Cardiac fibroblast (primary cell): ENCODE measurements at places on chromosomes 5 and 9.
A peak's percentile ranks its signal among the peaks of the same experiment; 100 is the strongest.

DNA sequence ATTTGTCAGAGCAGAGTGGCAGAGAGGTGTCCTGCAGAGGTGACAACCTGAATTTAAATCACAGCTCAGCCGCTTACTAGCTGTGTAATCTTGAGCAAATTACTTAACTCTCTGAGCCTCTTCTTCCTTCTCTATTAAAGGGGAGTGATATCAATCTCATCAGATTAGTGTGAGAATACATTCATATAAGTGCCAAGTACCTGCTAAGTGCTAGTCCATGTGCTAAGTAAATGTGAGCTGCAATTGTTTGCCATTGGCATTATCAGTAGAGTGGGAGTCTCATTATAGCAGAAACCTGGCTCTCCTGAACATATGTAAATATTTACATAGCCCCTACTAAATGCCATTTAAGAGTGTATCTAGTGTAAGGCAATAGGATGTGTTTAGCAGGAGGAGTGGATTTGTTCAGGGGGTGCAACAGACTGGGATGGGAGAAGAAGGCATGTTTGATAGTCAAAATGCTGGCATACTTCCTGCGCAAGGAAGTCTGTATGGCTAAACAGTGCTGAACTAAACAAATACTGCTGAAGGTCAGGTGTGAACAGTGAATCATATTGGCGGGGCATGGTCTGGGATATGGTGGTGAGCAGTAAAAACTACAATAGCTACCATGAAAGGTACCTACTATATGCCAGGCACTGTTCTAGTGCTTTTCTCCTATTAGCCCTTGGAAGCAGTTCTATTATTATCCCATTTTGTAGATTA lies 74.5 kb downstream of the F2RL2 start:
- DNase-seq = no peak

- DNase-seq = peak; percentile 12
These were observed 8.5 kb downstream of the ELOVL7 start for GRCh38 chr5:60835554-60835953.

- DNase-seq = no peak
These were observed 35.9 kb upstream of the UNC5A start for GRCh38 chr5:176774216-176775171.

GRCh38 chr5:52013523-52013922 lies 630.3 kb downstream of the ISL1 start:
- DNase-seq = no peak

DNA sequence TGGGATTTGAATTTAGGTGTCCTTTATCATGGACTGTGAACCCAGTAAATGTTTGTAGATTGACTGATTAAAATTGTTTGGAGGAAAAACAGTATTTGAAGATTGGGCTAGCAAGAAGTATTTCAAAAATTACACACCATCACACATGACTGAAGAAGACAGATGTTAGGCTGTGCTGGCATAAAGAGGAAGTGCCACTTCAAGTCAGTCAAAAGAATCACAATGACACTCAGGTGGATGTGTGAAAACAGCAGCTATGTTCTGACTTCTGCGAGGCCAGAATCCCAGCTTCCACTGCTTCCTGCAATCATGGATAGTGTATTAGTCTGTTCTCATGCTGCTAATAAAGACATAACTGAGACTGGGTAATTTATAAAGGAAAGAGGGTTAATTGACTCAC lies 393.3 kb downstream of the DMRT2 start:
- DNase-seq = no peak

GRCh38 chr9:88775559-88775958 lies 215.7 kb upstream of the S1PR3 start:
- DNase-seq = no peak

DNA sequence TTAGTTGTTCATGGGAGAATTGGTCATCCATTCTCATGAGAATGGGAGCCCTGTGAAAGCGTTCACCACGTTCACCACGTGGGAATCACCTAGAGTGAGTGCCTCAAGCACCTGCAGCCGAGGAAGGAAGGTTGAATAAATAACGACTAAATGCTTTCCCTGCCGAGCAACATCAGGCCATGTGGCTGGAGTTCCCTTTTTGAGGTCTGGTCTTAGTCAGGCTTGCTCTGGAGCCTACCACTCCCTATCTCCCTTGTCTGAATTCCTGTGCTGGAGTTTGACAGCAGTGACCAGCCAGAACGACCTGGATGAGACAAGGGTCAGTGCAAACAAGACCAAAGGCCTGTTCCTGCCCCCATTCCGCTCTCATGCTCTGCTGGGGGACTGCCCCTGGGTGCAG lies 28.5 kb downstream of the KCNMB1 start:
- no peak for DNase-seq

DNA sequence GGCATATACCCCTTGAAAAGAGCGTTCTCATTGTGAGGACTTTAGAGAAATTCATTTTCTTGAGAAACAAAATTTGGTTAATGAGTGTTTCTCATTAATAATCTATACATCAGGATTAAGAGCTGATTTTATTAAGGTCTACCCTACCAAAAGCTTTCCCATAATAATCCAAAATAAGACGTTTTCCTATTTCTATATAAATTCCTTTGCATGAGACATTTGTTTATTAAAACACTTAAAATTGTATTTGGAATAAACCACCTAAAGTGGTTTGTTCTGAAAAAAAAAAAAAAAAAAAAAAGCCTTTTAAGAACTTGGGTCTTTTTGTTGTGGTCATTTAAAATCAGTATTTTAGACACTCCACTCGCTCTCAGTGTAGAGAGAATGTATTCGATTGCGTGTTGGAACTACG lies 695 bp upstream of the TMOD1 start:
- DNase-seq = no peak

DNA sequence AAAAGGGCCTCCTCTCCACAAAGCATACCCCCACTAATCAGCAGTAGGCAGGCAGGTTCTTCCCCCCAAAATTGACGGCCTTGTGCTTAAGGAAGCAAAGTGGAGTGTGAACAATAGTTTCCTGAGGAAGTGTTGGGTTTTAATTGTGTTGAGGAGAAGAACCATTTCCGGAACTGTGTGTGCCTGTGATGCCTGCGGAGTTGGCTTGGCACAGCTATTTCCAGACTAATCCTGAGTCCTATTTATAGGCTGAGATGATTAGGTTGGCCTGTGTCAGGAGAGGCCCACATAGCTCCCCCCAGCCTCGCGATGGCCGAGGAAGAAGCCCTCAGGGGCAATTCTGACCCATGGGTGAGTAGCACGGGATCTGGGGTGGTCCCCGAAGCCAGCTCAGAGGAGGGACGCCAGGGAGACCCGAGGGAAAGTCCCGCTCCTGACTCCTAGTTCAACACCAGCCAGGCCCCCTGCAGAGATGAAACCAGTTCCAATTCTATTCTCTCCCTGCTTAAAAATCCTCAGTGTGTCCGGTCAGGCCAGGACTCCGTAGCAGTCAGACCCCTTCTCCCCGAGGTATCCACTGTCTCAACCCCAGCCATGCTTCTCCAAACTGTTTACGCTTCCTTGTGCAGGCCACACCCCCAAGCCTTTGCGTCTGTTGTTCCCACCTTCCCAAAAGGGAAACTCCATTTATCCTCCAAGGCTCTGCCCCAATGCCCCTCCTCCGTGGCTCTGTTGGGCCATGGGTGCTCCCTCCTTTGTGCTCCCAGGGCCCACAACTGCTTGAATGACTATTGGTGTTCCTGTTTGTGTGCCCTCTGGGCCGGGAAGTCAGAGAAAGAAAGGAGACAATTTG lies 18.1 kb downstream of the GSN start:
- peak; percentile 89 for DNase-seq

GRCh38 chr5:41161271-41161670 lies 52.1 kb downstream of the C6 start:
- peak; percentile 80 for DNase-seq

DNA sequence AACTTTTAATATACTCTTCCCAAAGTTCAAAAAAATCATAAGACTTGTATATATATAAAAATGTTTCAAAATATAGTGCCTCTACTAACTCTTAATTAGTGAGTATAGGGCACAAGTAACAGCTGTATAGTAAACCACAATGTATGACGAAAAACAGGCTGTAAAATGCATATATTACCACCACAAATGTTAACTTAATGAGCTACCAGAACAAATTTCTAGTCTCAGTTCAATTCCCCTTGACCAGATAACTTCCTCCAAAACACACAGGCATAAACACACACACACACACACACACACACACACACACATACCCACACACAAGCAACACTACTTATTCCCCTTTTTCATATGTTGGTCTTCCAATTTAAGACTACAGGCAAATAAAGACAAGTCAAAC lies 78.8 kb downstream of the FBXL17 start:
- no peak for DNase-seq

GRCh38 chr5:74239261-74239660 lies 401.3 kb downstream of the ENC1 start:
- DNase-seq = no peak

- no peak for DNase-seq
These were observed 59.7 kb downstream of the PCSK1 start for GRCh38 chr5:96373381-96373733.

DNA sequence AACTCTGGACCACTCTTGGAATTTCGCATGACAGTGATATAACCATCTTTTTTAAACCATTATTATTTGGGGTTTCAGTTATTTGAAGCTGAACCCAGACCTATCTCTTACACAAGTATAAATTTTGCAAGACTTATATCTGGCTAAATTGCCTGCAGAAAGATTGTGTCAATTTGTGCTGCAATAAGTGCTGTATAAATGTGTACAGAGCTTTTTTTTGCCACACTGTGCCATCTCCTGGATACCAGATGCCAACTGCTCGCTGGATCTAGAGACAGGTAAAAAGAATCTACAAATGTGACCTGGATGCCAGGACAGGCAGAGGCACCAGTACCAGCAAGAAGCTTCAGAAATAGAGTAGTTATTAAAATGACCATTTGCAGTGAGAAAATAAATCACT lies 25.9 kb upstream of the TTC39B start:
- no peak for DNase-seq

DNA sequence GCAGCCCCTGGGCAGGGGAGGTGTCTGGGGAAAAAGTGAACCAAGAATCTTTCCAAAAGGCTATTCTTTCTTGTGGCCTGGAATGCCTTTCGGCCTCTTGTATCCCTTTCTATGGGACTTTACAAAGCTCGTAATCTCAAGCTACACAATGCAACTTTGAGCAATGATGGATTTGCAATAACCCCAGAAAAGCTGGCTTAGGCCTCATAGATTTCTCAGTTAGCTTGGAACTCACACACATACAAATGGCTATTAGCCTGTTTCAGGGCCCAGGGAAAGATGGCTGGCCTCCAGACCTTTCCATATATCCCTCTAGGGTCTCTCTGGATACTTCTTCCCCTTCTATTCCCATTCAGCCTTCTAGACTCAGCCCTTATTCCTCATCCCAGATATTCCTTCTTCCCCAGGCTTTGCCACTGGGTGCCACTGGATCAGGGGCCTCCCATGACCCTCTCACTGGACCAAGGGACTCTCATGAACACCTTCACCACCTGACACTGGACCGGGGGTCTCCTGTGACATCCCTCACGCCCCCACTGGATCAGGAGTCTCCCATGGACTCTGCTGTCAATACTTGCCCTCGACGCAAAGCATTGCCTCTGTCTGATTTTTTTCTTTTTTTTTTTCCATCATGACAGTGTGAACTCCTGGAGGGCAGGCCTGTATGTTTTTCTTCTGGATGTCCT lies 59.5 kb downstream of the RAD23B start:
- DNase-seq = no peak

DNA sequence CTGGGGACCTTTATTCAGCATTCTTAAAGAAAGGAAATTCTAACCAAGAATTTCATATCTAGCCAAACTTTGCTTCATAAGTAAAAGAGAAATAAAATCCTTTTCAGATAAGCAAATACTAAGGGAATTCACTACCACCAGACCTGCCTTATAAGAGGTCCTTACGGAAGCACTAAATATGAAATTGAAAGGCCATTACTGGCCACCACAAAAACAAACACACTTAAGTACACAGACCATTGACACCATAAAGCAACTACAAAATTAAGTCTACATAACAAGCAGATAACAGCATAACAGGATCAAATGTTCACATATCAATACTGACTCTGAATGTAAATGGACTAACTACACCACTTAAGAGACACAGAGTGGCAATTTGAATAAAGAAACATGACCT lies 361.4 kb upstream of the POU5F2 start:
- DNase-seq = no peak

GRCh38 chr9:109437286-109437685 lies 60.8 kb downstream of the PTPN3 start:
- no peak for DNase-seq

GRCh38 chr9:72477930-72478518 lies 43.4 kb upstream of the TMC1 start:
- peak; percentile 71 for DNase-seq

DNA sequence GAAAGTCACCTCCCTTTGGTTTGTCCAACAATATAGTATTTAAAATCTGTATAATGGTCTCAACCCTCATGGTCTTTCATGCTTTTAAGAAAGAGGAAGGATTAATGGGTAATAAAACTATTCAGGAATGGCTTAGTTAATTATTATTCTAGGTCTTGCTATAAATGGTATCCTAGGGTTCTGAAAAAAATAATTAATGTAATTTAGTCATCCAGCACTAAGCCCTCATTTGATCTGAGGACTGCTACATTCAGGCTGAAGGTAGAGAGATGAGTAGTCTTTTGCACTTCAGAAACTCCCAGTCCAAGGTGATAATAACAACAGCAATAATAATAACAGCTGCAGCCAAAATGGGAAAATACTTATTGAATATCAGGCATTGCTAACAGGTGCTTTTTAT lies 2.6 kb downstream of the ANKRD55 start:
- DNase-seq = no peak

- no peak for DNase-seq
These were observed 66.1 kb upstream of the SPTLC1 start for GRCh38 chr9:92181296-92181695.

DNA sequence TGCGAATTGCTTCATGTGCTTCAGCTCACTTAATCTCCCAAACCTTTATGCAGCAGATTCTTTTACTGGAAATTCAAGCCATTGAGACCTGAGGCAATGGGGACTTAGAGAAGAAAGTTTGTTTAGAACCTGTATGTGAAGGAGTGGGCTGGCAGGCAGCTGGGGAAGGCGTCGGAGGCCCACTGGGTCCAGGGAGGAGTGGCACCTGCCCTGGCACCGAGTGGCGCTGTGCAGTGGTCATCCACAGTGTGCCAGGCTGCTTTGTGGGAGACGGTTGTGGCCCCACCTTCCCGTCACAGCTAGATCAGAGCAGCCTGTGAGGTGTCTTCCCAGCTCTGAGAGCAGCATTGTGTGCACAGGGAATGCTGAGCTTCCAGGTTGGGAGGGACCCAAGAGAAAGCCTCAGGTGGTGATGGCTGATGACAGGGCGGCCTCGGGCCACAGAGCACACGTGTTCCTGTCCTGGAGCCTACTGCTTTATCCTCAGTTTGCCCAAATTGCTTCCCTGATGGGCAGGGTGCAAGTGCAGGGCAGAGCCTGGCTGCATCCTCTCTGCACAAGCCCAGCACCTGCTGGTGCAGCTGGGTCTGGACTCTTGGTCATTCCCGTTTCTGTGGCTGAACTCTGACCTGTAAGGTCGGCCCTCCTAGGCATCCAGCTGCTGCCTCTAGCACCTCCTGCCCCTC lies 175.2 kb downstream of the CACNA1B start:
- no peak for DNase-seq
